ENCODE measurements at places on chromosomes 6 and 20. TPM values are rescaled to one million over a fixed set of nuclear protein-coding genes. Genes with fewer than 3 reads are reported as not detected.

CFAP206 gene
- total RNA-seq: not detected

DNA sequence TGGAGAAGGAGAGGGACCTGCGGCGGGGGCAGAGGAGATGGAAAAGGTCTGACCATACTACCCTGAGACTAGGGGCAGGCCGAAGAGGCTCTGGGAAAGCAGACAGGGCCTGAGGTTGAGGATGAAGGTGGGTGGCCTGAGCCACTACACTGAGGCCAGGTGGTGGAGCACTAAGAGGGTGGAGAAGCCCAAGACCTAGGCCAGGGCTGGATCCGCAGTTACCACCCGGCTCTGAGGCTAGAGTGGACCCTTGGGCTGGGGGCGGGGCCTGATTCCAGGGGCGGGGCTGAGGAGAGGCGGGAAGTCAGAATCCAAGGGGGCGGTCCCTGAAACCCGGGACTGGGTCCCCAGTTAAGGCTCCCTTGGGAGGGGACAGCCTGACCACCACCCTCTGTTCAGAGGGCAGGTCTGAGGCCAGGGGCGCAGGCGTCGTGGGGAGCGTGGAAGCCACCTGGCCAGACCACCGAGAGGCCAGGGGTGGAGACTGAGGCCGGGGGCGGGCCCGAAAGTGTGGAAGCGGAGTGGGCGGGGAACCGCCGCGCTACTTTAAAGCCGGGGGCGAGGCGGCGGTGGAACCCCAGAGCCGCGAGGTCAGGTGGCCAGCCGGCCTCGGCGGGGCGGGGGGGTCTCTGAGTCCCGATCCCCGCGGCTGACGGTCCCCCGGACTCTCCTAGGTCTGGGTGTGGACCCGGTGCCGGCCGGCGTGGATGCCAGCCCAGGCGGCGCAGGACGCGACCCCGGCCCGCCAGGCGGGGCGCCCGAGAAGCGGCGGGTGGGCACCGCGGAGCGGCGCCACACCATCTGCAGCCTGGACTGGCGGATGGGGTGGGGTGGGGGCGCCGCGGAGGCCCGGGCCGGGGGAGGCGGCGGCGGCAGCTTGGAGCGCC is 8.3 kb downstream of the CCM2L start:
- H3K27me3 ChIP-seq: peaks cover 60% of the 10 kb centered on the region
- peak; percentile 58 for DNase-seq
- H3K36me3 ChIP-seq: peaks cover 2% of the 10 kb centered on the region
- peak overlapping the region; percentile 74 for H3K4me3 ChIP-seq
- H3K27ac ChIP-seq: no peak overlapping the region

DNA sequence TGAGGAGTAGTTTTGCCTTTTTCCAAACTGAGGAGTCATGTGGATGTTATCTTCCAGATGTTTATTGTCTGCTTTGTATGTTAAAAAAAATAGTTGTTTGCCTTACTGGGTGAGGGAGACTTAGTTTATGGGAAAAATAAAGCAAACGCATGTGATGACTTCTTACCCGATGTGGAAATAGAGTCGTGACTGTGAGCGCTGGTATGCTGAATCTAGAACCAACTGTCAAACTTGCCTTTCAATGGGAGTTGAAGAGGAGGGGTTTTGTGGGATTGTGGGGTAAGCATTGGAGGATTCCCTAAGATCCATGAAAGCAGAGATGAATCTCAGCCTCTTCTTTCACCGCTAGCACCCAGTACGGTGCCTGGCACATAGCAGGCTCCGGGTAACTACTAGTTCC is 5.3 kb downstream of the DCBLD1 start:
- H3K27me3 ChIP-seq: peaks cover 16% of the 10 kb centered on the region
- H3K36me3 ChIP-seq: no peaks in the 10 kb centered on the region
- H3K27ac ChIP-seq: no peak overlapping the region
- H3K4me3 ChIP-seq: no peak overlapping the region

DNA sequence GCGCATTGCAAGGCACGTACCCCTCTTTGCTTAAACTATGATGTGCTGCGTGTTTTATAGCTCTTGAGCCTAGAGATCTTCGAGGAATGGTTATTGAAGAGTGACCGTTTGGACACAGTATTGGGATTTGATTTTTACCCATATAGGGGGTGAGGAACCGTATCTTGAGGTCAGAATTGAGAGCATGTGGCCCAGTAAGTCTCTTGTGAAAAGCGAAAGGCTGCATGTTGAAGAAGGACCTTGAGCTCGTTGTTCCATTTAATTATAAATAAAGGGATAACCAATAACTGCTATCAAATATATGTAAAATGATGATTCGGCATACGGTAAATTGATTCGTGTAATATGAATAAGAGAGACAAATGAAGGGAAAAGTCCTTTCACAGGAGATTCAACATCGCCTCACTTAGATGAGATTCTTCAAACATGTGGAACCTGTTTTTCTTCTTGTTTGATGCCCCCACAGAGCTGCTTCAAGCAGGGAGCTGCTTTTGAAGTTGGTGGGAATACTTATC is 66.6 kb downstream of the AKAP12 start:
- no peaks in the 10 kb centered on the region for H3K36me3 ChIP-seq
- H3K4me3 ChIP-seq: no peak overlapping the region
- no peak for DNase-seq
- no peaks in the 10 kb centered on the region for H3K27me3 ChIP-seq
- H3K4me1 ChIP-seq: no peaks in the 10 kb centered on the region

All from activated naive CD4-positive, alpha-beta T cell treated with anti-CD3 and anti-CD28 coated beads for 36 hours (primary cell).